ENCODE measurements at places on chromosomes 13 and 19.
A peak's percentile ranks its signal among the peaks of the same experiment; 100 is the strongest.

- DNase-seq: no peak
These were observed 193.7 kb upstream of the RXFP2 start for GRCh38 chr13:31545616-31546015.

DNA sequence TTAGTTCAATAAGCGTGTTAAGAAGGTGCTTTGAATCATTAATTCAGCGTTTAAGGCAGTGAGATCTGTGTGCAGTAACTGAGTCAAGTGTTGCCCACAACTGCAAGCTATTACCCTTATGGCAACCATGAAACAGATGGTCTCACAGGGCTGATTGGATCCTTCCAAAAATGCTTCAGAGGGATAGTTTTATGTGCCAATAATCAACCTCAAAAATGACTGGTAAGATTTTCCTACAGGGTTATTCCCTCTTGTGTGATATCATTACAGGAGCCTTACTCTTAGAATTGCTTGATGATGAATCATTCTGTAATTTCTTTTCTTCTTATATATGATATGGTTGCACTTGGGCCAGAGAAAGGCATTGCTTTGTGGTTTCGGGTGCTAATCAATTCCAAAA lies 1299.2 kb upstream of the ATXN8OS start:
- no peak for DNase-seq

GRCh38 chr19:7751157-7751783 lies 3.9 kb upstream of the CD209 start:
- peak; percentile 66 for DNase-seq

GRCh38 chr19:55353803-55354697 lies 469 bp downstream of the COX6B2 start:
- peak; percentile 56 for DNase-seq

DNA sequence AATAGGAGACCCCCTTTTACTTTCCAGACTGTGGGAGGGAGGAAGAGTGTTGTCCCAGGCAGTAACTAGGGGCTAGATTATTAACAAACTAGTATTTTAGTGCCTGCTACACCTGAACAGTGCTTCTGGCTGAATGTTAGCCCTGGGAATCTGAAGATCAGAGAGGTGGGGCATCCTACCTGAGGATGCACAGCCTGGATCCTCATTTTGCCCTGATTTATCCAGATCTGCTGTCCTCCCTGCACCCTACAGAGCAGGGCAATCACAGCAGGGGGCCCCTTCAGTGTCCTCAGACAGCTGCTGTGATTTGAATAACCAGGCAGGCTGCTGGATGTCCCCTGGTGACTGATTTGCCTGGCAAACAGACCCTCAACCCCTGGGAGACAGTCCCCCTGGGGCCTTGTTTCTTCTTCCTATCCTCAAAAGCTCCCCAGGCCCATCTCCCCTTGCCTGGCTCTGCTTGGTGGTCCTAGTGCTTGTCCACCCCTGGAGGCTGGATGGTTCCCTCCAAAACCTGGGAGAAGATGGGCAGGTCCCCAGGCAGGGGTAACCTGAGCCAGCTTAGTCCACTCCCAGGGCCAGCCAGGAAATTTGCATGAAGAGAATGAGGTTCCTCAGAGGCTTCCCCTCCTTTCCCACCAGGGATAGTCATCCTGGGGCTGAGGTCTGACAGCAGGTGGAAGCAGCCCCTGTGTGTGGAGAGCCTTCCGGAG lies at the start of gene OVOL3:
OVOL3 (plus strand) TSS at position 657 of the 713 bp plus-strand sequence. CDS start 60 bp downstream, outside the sequence.
- DNase-seq: no peak

GRCh38 chr19:56972291-56972841 lies 131.8 kb upstream of the PEG3 start:
- no peak for DNase-seq

DNA sequence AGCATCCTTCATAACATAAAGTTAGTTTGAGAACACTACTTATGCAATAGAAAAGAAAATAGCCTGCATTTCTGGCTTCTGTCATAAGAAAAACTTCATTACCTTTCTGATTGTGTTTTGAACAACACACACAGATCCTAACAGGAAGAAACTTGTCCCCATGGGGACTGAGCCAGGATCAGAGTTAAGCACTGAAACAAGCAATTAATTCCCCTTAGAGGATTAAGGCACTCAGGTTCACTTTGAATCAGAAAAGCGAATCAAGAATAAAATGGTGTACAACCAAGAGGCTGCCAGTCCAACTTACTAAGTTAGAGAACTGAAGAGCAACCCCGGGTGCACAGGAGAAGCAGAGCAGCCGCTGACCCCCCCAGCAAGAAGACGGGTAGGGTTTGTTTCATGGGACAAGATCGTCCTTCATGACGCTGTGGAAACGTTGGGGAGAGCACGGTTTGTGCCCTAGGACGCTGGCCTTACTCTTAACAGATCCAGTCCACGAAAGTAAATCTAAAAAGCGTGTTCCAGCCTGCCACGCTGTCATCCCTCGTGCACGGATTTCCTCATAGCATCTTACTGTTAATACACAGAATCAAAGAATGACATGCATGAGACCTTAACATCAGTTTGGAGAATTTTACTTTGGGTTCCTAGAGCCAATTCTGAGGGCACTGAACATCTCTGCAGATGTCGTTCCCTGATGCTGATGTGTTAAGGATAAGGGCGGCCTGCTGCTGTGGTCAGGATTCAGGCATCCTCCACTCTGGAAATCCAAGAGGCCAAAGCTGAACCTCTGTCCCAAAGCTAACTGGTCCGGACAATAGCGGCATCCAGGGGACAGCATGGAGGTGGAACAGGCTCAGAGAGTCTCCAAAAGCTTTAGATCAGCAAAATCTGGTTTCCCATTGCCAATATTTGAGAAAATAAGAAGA lies 46.4 kb downstream of the GGACT start:
- no peak for DNase-seq

DNA sequence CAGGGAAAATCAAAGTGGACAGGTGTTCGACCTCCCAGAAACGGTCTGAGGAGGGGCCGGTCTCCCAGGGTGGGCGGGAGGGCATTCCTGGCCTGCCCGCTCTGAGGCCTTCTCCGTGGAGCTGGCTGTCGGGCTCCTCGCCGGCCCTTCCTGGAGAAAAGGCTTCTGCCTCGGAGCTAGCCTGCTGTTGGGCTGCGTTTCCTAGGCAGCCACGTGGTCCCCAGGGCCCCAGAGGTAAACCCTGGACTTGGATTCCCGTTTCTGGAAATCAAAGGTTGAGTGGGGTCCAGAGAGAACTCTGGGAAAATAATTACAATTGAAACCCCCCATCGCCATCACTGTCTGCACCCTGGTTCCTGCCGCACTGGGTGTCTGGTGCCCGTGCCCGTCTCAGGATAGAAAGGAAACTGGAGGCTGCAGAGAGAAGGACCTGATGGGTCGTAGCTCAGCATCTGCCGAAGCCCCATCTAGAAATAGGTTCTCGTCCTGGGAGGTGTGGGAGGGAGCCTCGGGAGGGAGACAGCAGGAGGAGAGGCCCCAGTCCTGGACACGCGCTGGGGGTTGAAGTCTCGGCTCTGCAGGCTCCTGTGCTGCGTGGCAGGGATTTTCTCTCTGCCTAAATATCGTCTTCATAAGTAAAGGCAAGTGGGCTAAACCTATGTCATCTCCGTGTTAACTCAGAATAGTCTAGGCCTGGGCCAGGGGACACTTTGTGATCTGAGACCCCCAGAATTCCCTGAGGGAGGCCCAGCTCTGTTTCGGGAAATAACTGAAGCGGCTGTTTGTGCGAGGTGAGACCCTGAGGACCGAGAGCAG lies 7.7 kb upstream of the PROZ start:
- no peak for DNase-seq

- DNase-seq: no peak
These were observed 3.8 kb downstream of the GADD45GIP1 start for GRCh38 chr19:12953138-12953798.

GRCh38 chr13:106117035-106117434 lies 418.4 kb downstream of the EFNB2 start:
- DNase-seq: no peak

- DNase-seq: no peak
These were observed 4.8 kb downstream of the TPT1 start for GRCh38 chr13:45336025-45336800.

- DNase-seq: peak; percentile 82
These were observed 759 bp downstream of the PPP1R15A start for GRCh38 chr19:48872884-48873475.

- DNase-seq: peak; percentile 10
These were observed 20.3 kb upstream of the CACNA1A start for GRCh38 chr19:13526552-13526951.

DNA sequence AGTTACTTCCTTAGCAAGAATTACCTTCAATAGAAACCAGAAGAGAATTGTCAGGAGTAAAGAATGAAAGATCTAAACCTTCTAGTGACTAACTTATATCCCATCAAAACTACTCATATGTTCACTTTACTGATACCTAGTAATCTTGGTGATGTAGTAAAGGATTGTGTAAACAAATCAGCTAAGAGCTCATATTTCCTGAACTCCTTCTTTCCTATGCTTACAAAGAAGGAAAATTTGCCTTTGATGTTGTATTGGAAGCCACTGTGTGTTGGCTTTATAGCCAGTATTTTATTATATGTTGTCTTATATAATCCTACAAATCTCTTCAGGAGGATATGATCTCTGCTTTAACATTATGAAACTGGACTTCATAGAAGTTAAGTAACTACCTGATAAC lies 671.0 kb downstream of the PCDH9 start:
- no peak for DNase-seq

GRCh38 chr13:23776698-23777574 lies 112.3 kb downstream of the MIPEP start:
- DNase-seq: no peak

GRCh38 chr19:3949997-3950859 lies 17.4 kb downstream of the NMRK2 start:
- no peak for DNase-seq

Measured in stimulated activated CD4-positive, alpha-beta T cell treated with anti-CD3 and anti-CD28 coated beads, Interleukin-1b, Interleukin-23, amount 100 ng/mL, for 48 hours (primary cell).